ENCODE measurements at places on chromosomes 3 and 15.
A peak's percentile ranks its signal among the peaks of the same experiment; 100 is the strongest.

- DNase-seq = no peak
These were observed 60.5 kb downstream of the SPTSSB start for GRCh38 chr3:161310649-161311423.

- DNase-seq = no peak
These were observed 915.2 kb downstream of the NSUN3 start for GRCh38 chr3:94978084-94978483.

DNA sequence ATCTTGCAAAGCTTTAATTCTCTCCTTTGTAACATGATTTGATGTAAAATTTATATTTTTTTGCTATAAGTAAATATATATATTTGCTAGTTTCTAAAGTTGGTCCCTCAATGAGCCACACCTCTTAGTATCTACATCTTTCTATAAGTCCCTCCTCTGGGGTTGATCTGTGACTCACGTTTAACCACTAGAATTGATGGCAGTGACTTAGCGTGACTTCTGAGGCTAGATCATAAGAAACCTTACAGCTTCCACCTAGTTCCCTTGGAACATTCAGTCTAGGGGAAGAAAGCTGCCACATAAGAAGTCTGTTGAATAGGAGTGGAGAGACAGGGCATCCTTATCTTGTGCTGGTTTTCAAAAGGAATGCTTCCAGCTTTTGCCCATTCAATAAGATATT, 56.6 kb upstream of the TNIK start:
- no peak for DNase-seq

GRCh38 chr3:172040981-172041963, 1.9 kb downstream of the FNDC3B start:
- no peak for DNase-seq

DNA sequence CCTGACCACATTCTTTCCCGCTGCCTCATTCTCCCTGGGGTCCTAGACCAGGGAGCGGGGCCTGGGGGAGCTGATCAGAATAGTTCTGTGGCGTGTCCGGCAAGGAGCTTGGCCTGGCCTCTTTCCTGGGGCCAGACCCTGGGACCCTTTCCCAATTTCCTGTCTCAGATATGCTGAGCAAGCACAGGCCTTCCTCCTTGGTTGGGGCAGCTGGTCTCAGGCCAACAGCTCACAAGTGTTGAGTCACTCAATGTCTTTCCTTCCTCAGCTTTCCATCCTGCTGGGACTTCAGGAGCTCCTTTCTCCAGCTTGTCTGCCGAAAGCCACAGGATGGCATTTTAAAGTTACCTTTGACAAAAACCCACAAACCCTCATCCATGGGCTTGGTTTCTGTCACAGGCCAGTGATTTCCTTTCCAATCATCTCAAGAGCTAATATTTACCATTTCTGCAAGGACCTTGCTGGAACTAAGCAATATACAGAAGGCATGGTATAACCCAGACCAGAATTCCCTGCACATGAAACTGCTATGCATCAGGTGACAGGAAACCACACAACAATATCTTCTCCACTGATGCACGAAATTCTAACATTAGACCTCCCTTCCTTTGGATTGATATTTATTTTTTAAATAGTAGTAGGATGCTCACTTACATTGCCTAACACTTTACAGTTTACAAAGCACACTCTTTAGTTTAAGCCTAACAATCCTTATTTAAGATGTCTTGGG, 19.5 kb upstream of the TIMP4 start:
- DNase-seq = no peak

DNA sequence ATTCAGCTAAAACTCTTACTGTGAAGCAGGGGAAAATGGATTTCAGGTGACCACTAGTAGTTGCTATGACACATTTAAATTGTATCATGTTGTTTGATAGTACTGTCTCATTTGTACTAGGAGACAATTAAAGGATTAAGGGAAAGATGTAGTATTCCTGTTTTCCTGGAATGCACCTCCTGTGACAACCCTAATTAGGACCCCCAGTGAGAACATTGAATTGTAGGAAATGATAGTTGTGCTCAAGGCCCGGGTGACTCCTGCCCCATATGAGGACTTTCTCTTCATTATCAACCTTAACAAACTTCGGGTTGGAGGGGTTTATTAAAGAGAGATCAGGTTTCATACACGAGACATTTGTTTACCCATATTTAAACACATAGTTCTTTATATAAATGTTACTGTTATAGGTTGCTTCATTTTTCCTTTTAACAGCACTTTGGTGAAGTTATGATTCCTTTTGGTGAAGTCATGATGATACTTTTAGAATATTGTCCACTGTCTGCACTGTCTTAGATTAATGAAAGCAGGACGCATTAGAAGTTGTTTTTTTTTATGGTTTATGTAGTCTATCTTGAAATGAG, 392.6 kb upstream of the NAALADL2 start:
- DNase-seq = no peak

DNA sequence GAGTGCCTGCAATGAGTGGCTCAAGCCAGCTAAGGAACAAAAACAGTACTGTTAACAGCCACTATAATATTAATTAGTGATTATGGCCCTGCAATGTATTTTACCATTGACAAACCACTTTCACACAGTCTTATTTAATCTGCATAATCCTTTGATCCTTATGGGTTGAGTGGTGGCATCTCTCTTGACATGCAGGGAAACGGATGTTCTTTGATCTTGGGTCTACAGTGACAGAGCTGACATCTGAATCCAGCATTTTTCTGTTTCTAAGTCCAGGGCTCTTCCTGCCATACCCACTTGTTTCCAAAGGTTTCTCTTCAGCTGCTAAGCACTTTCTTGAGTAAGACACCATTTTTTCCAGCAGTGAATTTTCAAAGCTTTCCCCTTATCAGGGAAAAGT, 277.7 kb upstream of the ROPN1 start:
- DNase-seq = no peak

DNA sequence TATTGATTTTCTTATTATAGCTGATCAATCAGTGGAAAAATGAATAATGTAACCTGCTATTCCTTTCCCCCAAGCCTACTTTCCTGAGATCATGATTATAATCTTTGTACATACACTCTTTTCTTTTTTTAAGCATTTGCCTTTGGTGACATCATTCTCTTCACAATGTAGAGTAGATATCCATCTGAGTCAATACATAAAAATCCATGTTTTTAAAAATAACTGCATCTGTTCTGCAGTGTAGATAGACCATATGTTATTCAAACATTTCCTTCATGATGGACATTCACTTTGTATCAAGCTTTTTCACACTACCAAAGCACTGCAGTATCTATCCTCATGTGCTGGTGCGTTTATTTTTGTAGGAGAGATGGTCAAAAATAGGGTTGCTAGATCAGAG, 211.1 kb downstream of the PTPRG start:
- no peak for DNase-seq

DNA sequence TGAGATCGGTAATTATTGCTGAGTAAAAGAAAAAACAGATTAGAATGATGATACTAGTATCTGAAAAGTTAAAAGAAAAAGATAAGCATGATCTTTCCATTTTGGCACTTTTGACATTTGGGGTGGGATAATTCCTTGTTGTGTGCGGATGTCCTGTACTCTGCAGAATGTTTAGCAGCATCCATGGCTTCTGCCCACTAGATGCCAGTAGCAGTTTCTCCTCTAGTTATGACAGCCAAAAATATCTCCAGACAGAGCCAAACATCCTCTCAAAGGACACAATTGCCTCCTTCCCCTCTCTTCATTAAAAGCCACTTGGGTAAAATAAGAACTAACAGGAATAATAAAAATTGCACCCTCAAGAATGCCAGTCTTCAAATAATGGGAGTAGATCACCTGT, 468.8 kb upstream of the GRM7 start:
- no peak for DNase-seq

DNA sequence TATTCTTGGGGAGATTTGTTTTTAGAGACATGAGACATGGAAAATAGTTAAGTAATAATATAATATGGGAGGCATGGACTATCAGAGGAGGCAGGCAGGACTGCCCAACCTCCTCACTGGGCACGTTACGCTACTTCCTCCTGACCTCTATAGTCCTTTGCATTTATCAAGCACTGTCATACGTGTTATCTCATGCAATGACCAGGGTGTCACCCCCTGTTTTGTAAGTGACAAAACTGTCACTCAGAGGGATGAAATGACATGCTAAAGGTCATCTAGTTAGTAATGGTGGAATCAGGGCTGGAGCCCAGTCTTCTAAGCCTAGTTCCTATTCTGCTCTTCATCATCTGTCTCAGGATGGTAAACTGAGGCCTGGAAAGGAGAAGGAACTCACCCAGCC, 66.7 kb downstream of the ST6GAL1 start:
- no peak for DNase-seq

DNA sequence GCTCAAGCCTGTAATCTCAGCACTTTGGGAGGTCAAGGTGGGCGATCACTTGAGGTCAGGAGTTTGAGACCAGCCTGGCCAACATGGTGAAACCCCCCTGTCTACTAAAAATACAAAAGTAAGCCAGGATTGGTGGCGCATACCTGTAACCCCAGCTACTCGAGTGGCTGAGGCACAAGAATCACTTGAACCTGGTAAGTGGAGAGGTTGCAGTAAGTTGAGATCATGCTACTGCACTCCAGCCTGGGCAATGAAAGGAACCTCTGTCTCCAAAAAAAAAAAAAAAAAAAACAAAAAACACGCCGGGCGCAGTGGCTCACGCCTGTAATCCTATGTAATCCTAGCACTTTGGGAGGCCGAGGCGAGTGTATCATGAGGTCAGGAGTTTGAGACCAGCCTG, 18.9 kb upstream of the AP4E1 start:
- no peak for DNase-seq

- DNase-seq = no peak
These were observed 74.3 kb downstream of the GABRB3 start for GRCh38 chr15:26698555-26698954.

DNA sequence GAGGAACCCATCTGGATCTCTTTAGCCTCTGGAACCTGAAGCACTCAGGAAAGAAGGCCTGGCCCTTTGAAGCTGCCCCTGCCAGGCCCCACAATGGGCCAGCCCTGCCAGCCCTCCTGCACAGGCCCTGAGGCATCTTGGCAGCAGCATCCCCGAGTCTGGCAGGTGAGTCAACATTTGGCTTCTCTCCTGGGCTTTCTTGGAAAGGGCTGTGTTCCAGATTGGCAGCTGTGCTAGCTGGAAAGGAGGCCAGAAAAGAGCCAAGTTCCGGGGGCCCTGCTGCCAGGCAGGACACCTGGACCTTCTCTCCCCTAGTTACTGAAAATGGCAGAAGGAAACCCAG, 187.2 kb downstream of the SHQ1 start:
- peak; percentile 93 for DNase-seq

DNA sequence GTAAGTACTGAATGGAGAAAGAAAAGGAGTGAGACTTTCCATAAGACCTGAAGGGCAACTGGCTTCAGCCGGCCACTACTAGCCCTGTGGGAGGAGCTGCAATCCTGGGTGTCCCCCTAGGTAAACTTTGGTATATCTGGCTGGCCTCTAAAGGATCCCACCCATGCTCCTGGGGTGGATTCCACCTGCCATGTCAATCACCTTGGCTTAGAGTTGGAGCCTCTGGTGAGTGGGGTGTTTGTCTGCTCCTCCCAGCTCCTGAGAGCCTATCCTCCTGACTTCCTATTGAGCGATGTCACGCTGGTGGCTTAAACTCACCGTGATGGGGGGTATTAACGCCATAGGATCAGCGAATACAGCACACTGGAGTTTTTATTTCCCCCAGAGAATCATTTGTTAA, 2.6 kb downstream of the SPTBN5 start:
- DNase-seq = no peak

DNA sequence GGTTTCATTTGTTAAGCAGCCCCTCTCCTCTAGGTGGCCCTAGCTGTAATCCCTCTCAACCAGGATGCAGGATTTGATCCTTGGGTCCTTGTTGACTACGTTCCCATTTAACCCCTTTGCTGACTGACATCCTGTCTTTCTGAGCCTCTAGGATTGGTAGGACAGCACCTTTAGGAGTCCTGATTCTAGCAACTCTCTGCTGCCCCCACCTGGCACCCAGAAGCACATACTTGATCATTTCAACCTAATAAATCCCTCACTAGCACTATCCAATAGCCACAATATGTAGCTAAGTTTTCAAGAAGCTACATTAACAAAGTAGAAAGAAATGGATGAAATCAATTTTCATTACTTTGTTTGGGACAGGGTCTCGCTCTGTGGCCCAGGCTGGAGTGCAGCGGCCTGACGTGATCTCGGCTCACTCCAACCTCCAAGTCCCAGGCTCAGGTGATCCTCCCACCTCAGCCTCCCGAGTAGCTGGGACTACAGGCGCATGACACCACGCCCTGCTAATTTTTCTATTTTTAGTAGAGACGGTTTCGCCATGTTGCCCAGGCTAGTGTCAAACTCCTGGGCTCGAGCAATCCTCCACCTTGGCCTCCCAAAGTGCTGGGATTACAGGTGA, 28.3 kb downstream of the RSL24D1 start:
- peak; percentile 11 for DNase-seq

- DNase-seq = no peak
These were observed 536.7 kb upstream of the TBL1XR1 start for GRCh38 chr3:177733936-177734335.

DNA sequence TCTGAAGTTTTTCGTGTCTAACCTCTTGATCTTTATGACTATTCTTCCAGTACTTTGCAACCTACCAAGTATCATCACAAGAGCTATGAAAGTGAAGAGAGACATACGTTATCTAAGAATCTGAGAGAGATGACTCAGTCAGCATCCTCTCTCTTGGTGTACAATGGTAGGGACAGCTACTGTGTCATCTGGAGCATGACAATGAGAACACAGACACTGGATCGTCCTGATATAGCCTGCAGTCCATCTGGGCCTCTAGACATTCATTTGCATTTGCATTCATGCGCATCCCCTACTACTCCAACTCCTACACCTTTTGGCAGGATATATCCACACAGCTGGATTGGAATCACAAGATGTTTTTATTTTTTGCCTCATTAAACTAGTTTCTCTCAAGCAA, 115.2 kb downstream of the PEX5L start:
- no peak for DNase-seq

GRCh38 chr3:42459151-42459550, 43.3 kb upstream of the VIPR1 start:
- no peak for DNase-seq

DNA sequence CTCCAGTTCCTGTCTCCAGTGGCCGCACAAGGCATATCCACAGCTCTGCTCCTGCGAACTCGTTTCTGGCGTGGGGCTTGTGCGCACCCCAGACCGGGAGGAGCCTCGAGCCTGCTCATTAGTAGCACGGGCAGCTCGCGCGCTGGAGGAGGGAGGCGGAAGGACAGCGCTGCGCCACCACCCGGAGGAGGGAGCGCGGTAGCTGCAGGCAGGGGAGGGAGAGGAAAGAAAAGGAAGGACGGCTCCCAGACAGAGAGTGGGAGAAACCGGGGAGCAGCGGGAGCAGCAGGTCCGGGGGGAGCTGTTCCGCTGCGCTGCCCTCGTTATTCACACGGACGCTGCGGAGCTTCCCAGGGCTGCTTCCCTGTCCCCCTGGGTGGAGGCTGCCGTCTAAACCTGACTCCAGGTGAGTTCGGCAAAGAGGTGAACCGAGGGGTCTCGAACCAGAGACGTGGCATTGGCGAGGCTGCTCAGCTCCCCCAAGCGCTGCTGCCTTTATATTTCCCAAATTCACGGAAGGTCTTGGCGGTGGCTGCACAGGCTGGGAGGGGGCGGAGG, 121.3 kb upstream of the ZNF717 start:
- DNase-seq = no peak

Data from C1 segment of cervical spinal cord (tissue), 14 donors.